Fibroblast of skin of back (primary cell): ENCODE measurements at places on chromosomes 2 and 18.

DNA sequence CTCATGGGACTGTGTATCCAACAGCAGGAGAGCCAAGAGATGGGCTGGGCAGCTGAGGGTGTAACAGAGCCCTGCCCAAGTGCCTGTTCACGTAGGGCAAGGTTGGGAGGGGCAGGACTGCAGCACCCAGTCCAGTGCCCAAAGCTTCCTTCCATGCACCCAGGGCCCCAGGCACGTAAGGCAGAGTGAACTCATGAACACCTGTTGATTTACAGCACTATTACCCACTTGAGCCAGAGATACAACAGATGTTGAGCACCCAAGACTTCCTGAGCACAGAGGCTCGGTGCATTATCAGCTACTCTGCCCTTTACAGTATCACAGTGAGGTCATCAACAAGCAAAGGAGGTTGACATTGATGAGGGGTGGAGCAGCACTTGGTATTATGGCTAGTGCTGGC lies 50.2 kb upstream of the FHL2 start:
- DNase-seq: no peak

DNA sequence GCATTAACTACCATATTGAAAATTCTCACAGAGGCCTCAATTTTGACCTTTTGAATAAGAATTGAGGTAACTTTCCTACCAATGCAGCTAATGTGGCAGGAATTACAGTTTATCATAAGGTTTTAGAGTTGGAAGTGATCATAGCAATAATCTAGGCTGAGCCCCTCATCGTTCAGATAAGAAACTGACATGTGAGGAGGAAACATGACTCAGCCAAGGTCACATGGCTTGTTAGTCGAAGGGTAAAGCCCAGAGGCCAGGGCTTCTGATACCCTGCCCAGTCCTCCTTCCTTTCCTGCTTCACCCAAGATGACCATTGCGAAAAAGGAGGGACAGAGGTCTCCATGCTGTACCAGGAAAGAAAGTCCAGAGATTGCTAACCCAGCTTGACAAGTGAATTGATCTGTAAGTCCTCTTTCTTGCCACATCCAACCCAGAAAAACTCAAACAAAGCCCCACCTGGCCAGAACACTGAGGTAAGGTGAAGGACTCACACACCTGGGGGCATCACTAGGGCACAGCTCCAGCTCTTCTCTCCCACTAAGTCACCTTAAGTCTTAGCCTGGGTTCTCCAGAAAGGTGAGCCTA lies 174.8 kb downstream of the EN1 start:
- DNase-seq: peak; percentile 18

DNA sequence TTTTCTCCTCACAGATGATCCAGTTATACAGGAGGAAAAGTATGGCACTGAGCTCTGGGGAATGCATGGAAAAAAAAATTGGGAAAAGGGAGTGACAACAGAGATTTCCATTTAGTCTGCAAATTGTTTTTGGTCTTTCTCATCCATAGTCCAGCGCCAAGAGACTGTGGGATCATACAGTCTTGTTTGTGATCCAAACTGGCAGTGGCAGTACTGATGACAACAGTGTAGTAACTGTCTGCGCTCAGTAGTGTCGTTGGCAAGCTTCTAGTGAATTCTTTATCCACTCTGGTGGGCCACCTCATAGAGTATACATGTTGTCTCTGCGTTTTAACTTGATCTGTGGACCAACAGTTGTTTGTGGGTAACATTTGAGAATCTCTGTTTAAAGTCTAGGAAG lies 37.9 kb downstream of the GALNT1 start:
- peak; percentile 45 for DNase-seq

- no peak for DNase-seq
Observed at GRCh38 chr2:20521682-20522189, 74.9 kb downstream of the RHOB start.

DNA sequence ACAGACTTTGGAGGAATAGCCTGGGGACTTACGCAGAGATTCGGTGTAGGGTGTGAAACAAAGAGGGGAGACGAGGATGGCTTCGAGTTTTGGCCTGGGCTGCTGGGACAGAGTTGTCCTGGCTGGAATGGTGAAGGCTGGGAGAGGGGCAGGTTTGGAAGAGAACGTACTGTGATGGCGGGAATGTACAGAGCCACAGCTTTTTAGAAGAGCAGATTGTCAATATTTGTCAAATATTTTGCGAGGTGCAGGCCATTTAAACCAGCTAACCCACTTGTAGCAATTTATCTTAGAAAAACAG lies 14.4 kb upstream of the ITM2C start:
- DNase-seq: no peak

DNA sequence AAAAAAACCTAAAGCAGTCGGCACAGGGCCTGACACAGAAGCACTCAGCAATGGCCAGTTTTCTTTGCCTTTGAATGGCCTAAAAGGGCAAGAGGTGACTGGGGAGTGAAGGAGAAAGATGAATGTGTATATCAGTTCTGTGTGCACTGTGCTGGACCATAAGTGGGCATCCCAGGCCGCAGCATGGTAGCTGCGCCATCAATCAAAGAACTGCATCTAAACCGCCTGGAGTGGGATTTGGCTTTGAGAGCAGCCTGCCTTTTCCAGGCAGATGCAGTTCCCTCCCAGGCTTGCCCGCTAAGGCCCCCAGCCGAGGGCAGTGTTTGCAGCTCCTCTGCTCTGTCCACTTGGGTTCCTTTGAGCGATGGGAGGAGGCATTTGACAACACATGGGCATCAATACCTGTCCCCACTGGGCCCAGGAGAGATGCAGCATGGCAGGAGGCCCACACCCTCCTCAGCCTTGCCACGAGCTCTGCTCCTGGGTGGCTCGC lies 144.1 kb downstream of the FAM210A start:
- no peak for DNase-seq

GRCh38 chr18:22273101-22274039 lies 104.0 kb downstream of the GATA6 start:
- DNase-seq: no peak

DNA sequence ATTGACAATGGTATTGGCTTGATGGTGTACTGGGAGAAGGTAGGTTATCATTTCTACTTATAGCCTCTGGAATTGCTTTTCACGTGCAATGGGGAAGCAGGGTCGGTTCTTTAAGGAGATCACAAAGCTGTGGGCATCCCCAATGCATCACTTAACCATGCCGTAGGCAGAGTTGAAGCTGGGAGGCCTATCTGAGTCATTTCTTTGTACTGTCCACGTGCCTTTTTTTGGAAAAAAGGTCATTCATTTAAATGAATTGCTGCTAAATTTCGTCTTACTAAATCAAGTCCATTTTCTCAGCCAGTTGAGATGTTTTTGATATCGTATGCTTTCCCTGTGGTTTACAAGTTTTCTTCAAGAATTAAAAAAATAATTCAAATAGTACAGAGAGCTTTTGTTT lies 17.2 kb upstream of the GYPC start:
- DNase-seq: no peak

- DNase-seq: no peak
Observed at GRCh38 chr2:239642406-239643004, 241.7 kb upstream of the HDAC4 start.
